ENCODE measurements at places on chromosomes 16 and 17.

DNA sequence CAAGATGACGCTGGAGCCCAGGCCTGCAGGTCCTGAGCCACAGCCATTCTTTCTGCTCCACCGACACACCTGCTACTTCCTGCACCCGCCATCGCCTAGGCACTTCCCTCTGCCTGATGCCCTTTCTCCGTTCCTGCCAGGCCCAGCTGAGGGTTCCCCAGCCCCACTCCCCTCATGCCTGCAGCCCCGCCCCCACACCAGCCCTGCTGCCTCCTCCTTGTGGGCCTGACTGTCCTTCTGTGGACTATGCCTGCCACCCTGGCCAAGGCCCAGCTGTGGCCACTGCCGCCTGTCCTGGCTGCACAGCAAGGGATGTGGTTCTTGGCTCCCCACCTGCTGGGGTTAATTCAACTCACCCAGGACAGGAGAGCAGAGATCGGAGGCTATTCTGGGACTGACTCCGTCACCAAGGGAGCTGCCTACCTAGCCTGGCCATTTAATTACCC, 7.5 kb downstream of the NATD1 start:
- DNase-seq = no peak

DNA sequence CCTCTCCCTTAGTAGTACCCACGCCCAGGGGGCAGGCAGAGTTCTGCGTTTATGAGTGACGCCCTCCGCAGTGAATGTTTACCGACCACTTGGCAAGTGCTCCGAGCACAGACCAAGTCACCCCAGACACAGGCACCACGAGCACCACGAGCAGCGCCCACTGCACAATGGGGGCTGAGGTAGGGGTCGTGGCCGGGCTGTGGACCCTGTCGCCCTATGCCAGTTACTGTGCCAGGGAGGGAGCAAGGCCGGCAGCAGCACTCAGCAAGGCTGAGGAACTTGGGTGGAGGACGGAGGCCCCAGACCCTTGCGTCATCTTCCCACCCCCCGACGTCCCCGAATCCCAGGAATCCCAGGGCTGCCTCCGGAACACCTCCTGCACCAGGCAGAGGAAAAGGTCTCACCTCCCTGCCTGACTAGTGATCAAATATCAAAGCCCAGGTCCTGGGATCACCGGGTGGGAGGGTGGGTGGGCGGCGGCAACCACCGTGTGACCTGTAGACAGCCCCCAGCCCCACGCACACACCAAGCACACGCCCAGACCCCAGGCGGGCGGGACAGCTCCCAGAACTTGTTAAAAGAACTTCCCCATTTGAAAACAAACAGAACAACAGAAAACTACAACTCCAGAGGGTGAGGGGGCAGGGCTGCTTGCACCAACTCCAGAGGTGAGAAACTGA, 5.4 kb downstream of the VASN start:
- DNase-seq = no peak

GRCh38 chr17:2899906-2900305, 103.7 kb downstream of the RAP1GAP2 start:
- no peak for DNase-seq

- DNase-seq = no peak
Measured at GRCh38 chr16:66484453-66485213, 57.5 kb downstream of the BEAN1 start.

GRCh38 chr17:703081-703875, 11.4 kb downstream of the VPS53 start:
- DNase-seq = no peak

DNA sequence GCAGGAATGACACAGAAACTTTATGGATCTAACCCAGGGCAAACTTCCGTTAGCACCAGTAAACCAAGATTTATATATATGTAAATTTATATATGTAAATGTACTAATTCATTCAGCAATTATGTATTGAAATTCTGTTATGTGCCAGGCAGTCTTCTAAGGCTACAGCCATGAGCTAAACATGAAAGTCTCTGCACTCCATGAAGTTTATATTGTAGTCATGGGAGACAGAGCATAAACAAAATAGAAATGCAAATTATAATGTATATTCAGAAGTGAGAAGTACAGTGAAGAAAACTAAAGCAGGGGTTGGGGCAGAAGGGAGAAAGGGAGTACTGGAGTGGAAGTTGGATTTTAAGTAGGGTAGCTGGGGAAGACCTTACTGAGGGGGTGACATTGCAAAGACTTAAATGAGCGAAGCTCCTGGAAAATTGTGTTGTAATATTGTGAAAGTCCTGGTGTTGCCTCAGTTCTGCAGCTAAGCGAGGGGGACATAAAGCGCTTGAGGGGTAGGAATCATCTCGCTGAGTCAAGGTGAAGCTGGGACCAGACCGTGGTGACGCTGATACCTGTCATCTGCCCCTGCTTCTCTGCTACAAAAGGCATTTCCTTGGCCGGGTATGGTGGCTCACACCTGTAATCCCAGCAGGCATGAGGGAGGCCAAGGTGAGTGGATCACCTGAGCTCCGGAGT, 64.8 kb downstream of the YPEL2 start:
- DNase-seq = no peak

DNA sequence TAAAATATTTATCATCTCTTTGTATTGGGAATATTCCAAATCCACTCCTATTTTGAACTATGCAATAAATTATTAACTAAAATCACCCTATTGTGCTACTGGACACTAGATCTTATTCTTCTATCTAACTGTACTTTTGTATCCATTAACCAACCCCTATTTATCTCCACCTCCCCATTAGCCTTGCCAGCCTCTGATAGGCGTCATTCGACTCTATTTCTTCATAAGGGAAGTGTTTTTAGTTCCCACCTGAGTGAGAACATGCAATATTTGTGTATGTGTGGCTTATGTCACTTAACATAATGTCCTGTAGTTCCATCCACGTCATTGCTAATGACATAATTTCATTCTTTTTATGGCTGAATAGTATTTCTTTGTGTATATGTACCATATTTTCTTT, 23.9 kb downstream of the TMEM186 start:
- DNase-seq = no peak

- DNase-seq = no peak
Measured at GRCh38 chr17:70370816-70371215, 201.5 kb downstream of the KCNJ2 start.

GRCh38 chr17:75260641-75261335, 618 bp downstream of the GGA3 start:
- no peak for DNase-seq

GRCh38 chr17:10265100-10265810, 66.8 kb upstream of the GAS7 start:
- no peak for DNase-seq

DNA sequence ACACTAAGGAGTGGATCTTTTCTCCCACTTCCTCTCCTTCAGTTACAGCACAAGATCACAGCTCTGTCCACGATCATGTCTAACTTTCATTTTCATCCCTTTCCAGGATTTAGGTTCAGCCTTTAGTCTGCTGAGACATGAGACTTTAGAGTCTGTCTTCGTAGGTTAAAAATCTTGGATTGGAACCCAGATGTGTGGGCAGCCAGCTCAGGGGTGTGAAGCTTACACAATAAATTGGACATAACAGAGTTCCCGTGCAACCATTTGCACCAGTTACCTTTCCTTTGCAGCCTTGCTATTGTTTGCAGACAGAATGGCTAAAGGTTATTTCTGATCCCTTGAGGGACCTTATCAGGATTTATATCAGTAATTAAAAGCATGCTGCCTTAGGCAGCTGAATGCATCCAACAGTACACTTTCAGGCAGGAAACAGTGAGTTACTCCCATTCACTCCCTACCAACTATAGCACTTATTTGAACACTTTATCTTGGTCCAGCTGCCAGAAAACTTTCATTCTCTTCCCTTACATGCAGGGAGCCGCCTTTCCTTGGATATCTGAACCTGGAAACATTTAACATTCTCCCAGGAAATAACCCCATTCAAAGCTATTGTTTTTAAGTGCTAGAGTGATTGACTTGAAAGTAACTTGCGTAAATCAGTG, 87.3 kb downstream of the TMEM100 start:
- no peak for DNase-seq

GRCh38 chr16:30023586-30023985, 588 bp downstream of the C16orf92 start:
- DNase-seq = no peak

DNA sequence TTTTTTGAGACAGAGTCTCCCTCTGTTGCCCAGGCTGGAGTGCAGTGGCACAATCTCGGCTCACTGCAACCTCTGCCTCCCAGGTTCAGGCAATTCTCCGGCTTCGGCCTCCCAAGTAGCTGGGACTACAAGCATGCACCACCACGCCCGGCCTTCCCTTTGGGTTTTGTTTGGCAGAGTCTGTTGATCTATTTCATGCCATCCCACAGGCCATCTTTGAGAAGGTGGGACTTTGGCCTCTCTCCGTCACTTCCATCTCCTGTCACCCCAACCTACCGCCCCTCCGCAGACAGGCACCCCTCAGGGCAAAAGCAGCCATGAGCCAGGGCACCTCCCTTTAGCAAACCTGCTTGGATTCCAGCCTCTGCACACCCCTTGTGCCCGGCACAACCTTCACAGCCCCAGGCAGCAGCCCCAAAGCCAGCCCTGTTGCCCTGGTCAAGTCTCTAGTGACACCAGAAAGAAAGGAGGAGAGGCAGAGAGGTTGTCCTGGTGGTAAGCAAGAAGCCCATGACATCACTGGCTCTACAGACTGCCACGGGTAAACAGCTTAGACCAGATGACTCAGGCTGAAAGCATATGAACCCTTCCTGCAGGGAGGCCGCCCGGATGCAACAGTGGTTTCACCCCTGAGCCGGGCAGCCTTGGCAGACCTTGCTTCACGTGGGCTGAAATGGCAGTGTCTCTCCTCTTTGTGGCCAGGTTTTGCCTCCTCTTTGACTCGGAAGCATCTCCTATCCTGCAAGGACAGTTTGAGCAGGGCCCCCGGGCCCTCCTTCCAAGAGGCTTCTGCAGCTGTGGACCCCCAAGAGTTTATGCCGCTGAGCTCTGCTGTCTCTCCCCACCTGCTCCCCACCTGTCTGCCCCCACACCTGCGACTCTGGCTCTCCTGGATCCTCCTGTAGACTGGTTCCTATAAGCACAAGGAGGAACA, 8.1 kb upstream of the TIMP2 start:
- DNase-seq = peak; percentile 4

- DNase-seq = no peak
Measured at GRCh38 chr16:55559933-55560516, 6.5 kb upstream of the CAPNS2 start.

GRCh38 chr16:24367186-24367710, 111.1 kb downstream of the CACNG3 start:
- DNase-seq = no peak

DNA sequence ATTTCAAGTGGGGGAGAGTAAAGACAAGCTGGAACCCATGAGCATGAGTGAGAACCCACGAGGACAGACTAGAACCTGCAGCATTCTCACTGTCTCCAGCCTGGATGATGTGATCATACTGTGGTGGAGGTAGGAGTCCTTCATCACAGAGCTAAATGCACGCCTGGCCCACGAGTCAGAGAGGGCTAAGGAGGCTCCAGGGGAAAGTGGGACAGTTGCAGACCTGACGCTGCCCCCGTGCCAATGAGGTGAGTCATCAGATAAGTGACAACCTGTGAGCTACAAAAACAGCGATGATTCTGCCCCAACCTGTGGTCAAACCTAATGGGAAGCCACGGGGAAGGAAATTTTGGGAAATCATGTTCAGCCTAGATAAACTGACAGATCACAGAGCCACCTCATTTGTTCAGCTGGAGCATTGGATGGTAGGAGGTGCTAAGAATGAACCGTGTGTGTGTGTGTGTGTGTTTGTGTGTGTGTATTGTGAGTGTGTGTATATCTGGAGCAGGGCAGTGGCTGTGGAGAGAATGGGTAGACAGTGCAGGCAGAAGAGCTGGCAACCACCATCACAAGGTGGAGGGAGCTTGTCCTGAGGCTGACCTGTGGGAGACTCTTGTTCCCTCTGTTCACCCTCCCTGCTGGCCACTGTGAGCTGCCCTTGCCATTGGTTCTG, 131.8 kb downstream of the UTP18 start:
- no peak for DNase-seq

GRCh38 chr16:60566901-60567300, 1469.3 kb downstream of the CDH8 start:
- no peak for DNase-seq

GRCh38 chr16:64452446-64452845, 669.4 kb downstream of the CDH11 start:
- no peak for DNase-seq

DNA sequence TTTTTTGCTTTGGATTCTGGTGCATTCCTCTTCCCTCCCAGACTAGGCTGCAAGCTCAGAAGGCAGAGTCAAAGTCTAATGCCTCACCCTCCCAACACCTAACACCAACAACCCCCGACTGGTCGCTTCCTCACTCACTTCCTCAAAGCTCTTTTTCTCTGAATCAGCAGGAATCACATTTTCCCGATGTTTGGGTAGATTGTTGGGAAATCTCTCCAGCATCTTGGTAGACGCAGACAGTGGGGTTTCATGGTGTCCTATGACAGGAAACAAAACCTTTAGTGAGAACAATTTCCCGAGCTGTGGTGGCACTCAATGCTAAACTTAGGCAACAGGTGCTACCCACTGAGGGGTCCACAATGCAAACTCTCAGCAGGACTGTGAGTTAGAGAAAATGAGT, 39.9 kb upstream of the ICAM2 start:
- DNase-seq = no peak

GRCh38 chr17:64270885-64271284, 7.8 kb upstream of the TEX2 start:
- no peak for DNase-seq

GRCh38 chr16:554640-555365, 5.4 kb upstream of the PRR35 start:
- no peak for DNase-seq

GRCh38 chr16:52436339-52437276, 110.3 kb downstream of the TOX3 start:
- no peak for DNase-seq

DNA sequence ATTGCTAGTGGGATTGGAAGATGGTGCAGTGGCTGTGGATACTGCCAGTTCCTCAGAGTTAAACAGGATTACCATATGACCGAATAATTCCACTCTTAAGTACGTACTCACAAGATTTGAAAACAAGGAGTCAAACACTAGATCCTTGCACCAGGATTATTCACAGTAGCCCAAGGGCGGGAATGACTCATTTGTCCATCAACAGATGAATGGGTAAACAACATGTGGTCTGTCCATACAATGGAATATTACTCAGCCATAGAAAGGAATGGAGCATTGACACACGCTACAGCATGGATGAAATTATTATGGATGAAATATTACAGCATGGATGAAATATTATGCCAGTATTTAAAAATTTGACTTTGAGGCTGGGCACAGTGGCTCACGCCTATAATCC, 9.1 kb upstream of the MAPK8IP3 start:
- no peak for DNase-seq

DNA sequence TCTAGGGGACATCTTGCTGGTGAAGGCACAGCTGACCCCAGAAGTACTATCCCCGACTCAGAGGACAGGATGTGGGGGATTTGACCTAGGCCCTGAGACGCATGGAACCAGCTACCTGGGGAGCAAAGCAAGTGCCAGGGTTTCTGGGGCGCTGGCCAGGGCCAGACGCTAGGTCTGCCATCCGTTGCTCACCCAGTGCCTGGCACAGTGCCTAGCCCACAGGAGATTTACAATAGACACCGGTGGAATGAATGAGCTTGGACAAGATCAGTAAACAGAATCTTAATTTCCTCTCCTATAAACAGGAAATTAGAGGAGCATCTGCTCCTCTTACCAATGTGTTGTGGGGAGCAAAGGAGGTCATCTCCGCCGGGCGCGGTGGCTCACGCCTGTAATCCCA, 5.0 kb downstream of the RPRML start:
- DNase-seq = no peak

- DNase-seq = no peak
Measured at GRCh38 chr16:22001591-22001990, 675 bp upstream of the PDZD9 start.

- DNase-seq = no peak
Measured at GRCh38 chr17:63015824-63016223, 49.8 kb downstream of the TANC2 start.

Measured in stimulated activated CD8-positive, alpha-beta memory T cell treated with anti-CD3 and anti-CD28 coated beads, Interleukin-2, amount 100 ng/mL, for 1 hour (primary cell).